ENCODE measurements at places on chromosomes 4 and X. TPM values are rescaled to one million over a fixed set of nuclear protein-coding genes. Genes with fewer than 3 reads are reported as not detected.

GRCh38 chrX:53133400-53133799 is 39.5 kb downstream of the KANTR start:
- H3K36me3 ChIP-seq = no peaks in the 10 kb centered on the region
- DNase-seq = no peak
- no peak overlapping the region for H3K27ac ChIP-seq
- no peaks in the 10 kb centered on the region for H3K4me1 ChIP-seq

GRCh38 chrX:56564164-56564885 is 898 bp downstream of the UBQLN2 start:
- peaks cover 52% of the 10 kb centered on the region for H3K4me1 ChIP-seq
- no peak for DNase-seq
- H3K36me3 ChIP-seq = no peaks in the 10 kb centered on the region
- H3K4me3 ChIP-seq = peak overlapping the region; percentile 72

GRCh38 chrX:96907516-96908272 is 24.0 kb downstream of the RPA4 start:
- no peaks in the 10 kb centered on the region for H3K36me3 ChIP-seq
- no peak for DNase-seq
- no peak overlapping the region for H3K4me3 ChIP-seq
- peak overlapping the region; percentile 8 for H3K27ac ChIP-seq

- no peak overlapping the region for H3K27ac ChIP-seq
- no peak for DNase-seq
- no peaks in the 10 kb centered on the region for H3K36me3 ChIP-seq
- peaks cover 19% of the 10 kb centered on the region for H3K27me3 ChIP-seq
- H3K4me3 ChIP-seq = no peak overlapping the region
Observed at GRCh38 chr4:95898226-95898625, 58.3 kb downstream of the PDHA2 start.

DNA sequence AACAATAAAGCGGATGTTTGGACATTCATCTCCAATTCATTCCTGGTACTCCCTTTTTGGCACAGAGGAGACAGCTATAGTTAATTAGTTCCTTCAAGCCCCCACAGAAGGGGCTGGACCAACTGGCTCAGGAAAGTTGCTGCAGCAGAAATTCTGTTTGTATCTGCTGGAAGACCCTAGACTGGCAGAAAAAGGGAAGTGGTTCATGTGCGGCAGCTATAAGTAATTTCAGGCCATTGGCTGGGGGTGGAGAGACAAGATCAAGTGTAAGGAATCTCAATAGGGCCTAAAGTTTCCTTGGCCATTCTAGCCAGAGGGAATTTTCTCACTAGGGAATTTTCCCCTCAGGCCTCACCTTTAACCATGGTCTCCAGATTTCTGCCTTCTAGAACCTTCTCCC is 89.9 kb upstream of the DHX15 start:
- H3K36me3 ChIP-seq = no peaks in the 10 kb centered on the region
- DNase-seq = no peak
- H3K27me3 ChIP-seq = peaks cover 4% of the 10 kb centered on the region
- no peaks in the 10 kb centered on the region for H3K4me1 ChIP-seq
- no peak overlapping the region for H3K4me3 ChIP-seq
- H3K27ac ChIP-seq = no peak overlapping the region

DNA sequence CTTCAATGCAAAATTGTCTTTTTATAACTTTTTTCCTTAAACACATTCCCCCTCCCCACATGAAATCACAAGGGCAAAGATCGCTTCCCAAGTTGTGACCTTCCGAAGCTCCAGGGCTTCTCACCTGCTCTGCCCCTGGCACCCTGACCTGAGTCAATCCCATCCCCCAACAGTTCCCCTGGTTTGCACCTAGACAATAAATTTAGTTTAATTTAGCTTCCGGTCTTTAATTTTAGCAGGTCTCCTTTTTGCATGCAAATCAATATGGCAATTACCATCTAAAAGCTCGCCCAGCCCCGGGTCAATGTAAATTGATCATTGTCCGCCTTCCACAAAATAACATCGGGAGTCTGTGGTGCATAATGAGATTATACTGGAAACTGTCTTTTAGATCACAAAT is 6.8 kb downstream of the BCOR start:
- H3K27me3 ChIP-seq = no peaks in the 10 kb centered on the region
- H3K4me1 ChIP-seq = peaks cover 53% of the 10 kb centered on the region
- peak overlapping the region; percentile 63 for H3K4me3 ChIP-seq

DNA sequence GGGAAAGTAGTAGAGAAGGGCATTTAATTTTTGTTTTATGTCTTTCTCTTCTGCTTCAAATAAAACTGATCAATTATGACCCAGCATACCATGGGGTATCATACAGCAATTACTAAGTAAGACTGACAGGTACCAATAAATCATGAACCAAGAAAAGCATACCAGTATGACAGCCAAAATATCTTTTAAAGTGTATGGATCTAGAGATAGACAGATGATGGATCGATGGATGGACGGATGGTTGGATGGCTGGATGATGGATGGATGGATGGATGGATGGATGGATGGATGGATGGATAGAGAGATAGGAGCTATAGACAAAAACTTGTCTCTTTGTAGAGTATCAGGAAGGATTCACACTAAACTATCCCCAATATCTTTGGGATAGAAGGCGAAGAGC is 1.4 kb downstream of the DDX60L start:
- no peaks in the 10 kb centered on the region for H3K27me3 ChIP-seq
- H3K4me3 ChIP-seq = peak overlapping the region; percentile 83
- H3K4me1 ChIP-seq = peaks cover 55% of the 10 kb centered on the region
- no peaks in the 10 kb centered on the region for H3K36me3 ChIP-seq

DNA sequence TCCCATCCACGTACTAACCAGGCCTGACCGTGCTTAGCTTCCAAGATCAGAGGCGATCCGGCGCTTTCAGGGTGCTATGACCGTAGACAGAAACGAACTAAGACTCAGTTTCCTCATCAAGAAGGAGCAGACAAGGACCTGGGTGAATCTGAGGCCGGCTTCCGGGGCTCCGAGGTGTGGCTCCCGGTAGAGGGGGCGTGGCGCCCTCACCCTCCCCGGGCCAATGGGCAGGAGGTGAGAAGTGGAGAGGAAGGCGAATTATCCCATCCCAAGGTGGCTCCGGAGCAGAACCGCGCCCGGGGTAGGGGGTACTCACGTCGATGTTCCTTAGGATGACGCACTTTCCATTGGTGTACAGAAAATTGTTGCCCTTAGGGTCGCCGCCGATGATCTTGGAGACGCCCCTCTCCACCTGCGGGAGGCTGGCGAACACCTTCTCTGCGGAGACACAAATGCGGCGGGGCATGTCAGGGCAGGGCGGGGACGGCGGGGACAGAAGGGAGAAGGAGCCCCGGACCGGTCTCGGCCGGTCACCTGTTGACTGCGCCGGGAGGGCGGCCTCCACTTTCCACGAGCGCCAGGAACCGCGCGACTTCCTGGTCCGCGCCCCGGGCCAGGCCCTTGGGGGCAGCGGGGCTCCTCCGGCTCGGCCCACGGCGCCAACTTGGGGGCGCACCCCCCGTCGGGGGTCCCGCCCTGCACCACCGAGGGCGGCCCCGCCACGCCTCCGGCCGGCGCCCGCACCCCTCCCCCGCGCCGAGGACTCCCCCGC is 616 bp downstream of the WDR1 start:
- H3K36me3 ChIP-seq = peaks cover 41% of the 10 kb centered on the region
- H3K4me3 ChIP-seq = peak overlapping the region; percentile 90
- H3K4me1 ChIP-seq = peaks cover 61% of the 10 kb centered on the region
- no peak for DNase-seq
- H3K27me3 ChIP-seq = no peaks in the 10 kb centered on the region

- H3K36me3 ChIP-seq = no peaks in the 10 kb centered on the region
- H3K4me1 ChIP-seq = no peaks in the 10 kb centered on the region
- no peaks in the 10 kb centered on the region for H3K27me3 ChIP-seq
- no peak for DNase-seq
Observed at GRCh38 chrX:17164941-17165340, 210.1 kb upstream of the NHS start.

DNA sequence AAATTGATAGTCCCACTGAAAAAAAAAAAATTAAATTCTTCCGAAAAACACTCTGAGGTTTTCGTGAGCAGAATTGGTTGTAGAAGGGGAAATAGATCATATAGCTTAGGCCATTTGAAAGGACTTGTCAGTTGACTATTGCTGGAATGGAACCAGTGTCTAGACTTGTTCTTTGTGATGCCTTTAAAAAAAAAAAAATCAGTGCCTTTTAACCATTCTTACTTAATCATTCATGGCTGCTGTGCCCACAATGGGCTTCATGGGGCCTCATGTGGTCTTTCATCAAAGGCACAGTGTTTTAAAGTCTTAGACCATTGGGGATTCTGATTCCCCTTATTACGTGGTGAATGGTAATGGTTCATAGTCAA is 139.3 kb downstream of the AFF1 start:
- DNase-seq = no peak
- no peaks in the 10 kb centered on the region for H3K36me3 ChIP-seq
- H3K4me1 ChIP-seq = peaks cover 96% of the 10 kb centered on the region
- H3K27me3 ChIP-seq = no peaks in the 10 kb centered on the region

GRCh38 chr4:32790803-32791202 is 2070.6 kb downstream of the PCDH7 start:
- no peak for DNase-seq
- H3K4me3 ChIP-seq = no peak overlapping the region
- H3K36me3 ChIP-seq = no peaks in the 10 kb centered on the region
- no peaks in the 10 kb centered on the region for H3K4me1 ChIP-seq
- no peak overlapping the region for H3K27ac ChIP-seq

DNA sequence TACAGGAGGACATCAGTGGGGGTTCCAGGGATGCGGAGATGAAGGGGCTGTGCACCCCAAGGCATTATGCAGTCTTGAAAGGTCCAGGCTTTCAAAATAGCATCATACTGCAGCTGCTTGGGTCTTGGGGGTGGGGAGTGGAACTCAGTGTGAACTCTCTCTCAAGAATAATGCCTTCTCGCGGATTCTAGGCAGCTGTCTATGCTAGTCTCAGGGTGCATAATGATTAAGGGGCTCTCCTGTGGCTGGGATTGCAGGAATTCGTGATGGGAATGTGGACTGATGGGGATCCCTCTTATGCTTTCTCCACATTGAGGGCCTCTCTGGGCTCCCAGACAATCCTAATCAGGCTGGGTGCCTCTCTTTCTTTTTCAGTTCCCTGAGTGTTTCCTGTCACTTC is 172.2 kb upstream of the ARHGAP24 start:
- H3K4me3 ChIP-seq = no peak overlapping the region
- DNase-seq = no peak
- H3K27me3 ChIP-seq = no peaks in the 10 kb centered on the region
- no peaks in the 10 kb centered on the region for H3K36me3 ChIP-seq

GRCh38 chrX:650324-650723 is 19.7 kb downstream of the SHOX start:
- no peak overlapping the region for H3K27ac ChIP-seq
- H3K4me3 ChIP-seq = no peak overlapping the region
- no peaks in the 10 kb centered on the region for H3K36me3 ChIP-seq
- no peaks in the 10 kb centered on the region for H3K4me1 ChIP-seq

GRCh38 chrX:87798039-87798438 is 280.4 kb downstream of the KLHL4 start:
- DNase-seq = no peak
- H3K4me1 ChIP-seq = no peaks in the 10 kb centered on the region
- H3K27ac ChIP-seq = no peak overlapping the region
- no peaks in the 10 kb centered on the region for H3K27me3 ChIP-seq
- no peaks in the 10 kb centered on the region for H3K36me3 ChIP-seq

Gene USP46
- 76.4 TPM for total RNA-seq

Gene HDAC6
- 39.7 TPM for total RNA-seq

Gene FOXR2
- total RNA-seq = not detected

Gene SEC24D
- 10.5 TPM for total RNA-seq

Gene KCNIP4
- total RNA-seq = not detected
